ENCODE measurements at places on chromosomes 12 and 14.

- DNase-seq: no peak
These were observed 101.0 kb downstream of the FOXG1 start for GRCh38 chr14:28867571-28867970.

DNA sequence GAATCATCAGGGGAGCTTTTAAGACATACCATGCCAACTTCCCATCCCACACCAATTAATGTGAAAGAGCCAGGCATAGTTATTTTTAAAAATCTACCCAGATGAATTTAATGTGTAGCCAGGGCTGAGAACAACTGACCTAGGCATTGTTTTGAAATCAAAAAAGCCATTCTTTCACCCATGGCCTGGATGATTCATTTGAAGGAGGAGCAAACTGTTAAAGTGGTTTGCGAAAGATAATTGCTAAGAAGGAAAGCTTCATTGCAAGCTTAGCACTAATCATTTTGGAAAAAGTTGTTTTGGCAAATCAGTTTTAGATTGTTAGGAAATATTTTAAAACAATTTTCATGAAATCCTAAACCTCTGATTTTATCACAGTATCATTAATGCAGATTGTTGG lies 2.1 kb upstream of the GTSF1 start:
- no peak for DNase-seq

GRCh38 chr12:121467638-121468498 lies 68.0 kb downstream of the RNF34 start:
- no peak for DNase-seq

DNA sequence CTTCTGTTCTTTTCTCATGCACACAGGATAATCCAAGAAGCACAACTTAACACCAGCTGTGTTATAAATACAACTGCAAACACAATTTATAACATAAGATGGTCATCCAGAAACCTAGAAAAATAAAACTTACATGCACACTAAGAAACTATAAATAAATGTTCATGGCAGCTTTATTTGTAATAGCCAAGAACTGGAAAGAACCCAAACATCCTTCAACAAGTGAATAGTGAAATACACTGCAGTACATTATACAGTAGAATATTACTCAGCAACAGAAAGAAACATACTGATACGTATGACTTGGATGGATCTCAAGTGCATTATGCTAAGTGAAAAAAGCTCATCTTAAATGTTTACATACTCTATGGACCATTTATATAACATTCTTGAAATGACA lies 132.7 kb downstream of the SPTSSA start:
- no peak for DNase-seq

GRCh38 chr14:41062826-41063225 lies 543.9 kb upstream of the LRFN5 start:
- DNase-seq: no peak

- DNase-seq: no peak
These were observed 58.4 kb downstream of the DCAF5 start for GRCh38 chr14:69094481-69094880.

DNA sequence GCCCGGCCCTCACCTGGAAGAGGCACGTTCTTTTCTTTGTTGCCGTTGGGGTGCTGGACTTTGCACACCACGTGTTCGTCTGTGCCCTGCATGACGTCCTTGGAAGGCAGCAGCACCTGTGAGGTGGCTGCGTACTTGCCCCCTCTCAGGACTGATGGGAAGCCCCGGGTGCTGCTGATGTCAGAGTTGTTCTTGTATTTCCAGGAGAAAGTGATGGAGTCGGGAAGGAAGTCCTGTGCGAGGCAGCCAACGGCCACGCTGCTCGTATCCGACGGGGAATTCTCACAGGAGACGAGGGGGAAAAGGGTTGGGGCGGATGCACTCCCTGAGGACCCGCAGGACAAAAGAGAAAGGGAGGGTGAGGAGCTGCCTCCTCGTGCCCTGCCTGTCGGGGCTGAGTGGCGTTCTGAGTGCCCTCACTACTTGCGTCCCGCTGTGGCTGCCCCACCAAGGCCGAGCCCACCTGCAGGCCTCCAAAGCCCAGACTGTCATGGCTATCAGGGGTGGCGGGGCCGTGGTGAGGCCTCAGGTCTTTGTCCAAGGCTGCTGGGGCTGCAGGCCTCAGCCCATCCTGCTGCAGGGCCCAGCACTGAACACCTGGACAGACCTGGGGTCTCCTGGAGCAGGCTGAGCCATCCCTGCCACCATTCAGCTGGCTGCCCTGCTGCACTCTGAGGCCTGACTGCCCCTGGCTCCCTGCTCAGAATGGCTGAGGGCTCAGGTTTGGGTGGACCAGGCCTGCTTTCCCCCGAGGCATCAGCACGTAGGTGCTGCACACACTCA lies 329.7 kb downstream of the TMEM121 start:
- DNase-seq: no peak

- no peak for DNase-seq
These were observed 8.3 kb upstream of the STAC3 start for GRCh38 chr12:57258977-57259970.

DNA sequence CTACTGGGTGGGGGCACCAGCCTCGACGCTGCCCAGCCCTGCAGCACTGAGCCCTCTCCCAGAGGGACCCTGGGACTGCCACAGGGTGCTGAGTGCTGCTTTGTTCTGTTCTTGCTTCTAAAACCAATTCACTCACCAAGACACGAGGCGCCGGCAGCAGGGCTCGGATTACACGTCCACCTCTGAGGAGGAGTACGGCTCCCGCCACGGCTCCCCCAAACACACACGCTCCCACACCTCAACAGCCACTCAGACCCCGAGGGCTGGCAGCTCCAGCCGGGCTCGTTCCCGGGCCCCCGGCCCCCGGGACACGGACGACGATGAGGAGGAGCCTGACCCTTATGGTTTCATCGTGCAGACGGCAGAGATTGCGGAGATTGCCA lies 24.3 kb downstream of the CEP170B start:
- DNase-seq: peak; percentile 3

DNA sequence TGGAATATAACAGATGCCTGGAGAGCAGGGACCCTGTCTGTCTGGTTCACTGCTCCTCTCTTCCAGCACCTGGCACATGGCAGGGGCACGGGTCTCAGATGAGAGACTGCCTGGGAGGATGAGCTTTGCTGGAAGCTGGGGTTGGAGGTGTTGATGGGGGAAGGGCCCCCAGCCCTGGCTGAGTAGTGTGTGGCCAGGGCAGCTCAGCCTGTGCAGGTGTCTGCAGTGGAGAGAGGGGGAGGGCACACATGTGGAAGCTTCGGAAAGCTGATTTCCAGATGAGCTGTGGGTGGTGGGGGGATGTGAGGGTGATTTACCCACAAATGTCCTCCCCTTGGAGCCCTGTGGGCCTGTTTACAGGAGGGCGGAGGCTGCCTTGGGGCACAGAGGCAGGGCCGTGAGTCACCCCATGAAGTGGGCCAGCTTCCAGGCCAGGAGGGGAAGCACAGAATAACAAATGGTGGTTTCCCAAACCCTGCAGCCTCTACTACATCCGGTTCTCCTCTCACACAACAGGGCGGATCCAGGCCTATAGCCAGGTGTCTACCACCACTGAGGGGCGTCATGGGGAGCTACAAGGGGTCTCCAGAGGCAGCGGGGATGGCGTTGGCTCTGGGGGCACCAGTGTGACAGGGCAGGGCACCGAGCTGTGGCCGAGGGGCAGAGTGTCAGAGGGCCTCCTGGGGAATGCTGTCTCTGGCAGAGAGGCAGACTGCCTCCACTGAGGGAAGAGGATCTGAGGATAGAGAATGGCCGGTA lies 11.0 kb downstream of the KRT7 start:
- DNase-seq: peak; percentile 76

DNA sequence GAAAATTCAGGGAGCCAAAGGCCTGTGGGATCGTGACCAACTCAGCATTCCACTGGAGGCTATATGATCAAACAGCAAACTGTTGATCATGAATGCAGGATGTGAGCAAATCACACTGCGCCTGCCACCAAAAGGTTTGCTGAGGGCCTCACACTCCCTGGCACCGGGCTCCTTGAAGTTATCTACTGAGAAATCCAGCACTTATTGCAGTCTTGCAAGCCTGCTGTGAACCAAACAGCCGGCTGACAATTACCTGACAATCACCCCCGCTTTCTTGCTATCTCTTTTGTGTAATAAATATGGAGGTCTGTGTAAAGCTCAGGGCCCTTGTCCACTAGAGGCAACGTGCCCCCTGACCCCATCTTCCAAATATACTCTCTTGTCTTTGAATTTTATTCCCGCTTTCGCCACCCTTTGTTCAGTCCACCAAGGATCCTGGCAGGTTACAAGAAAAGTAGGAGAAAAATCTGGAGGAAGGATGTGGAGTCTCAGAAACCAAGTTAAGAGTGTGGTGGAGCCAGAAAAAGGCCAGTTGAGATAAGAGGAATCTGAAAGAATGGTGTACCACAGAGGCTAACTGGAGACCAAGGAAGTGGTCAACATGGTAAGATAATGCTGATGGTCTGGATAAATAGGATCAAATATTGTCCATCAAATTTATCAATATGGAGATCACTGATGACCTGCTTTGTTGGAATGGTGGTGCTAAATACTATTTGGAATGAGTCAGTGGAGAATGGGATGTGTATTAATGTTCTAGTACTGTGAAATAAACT lies 229.2 kb downstream of the ALX1 start:
- DNase-seq: no peak

DNA sequence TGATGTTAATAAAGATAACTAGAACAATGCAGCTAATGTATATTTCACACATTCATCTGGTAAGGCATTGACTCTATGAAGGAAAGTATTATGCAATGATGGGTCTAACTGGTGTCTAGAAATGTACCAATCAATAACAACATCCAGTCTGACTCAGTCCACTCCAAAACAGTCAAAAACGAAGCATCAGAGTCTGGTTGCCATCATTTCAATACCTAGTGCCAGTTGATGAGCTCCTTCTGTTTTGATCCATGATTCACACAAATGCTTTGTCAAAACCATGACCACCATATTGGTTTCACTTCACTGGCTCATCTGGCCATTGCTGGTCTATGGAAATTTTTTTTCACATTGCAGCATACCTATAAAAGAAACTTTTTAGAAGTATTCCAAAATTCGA lies 747.2 kb upstream of the TMEM132C start:
- DNase-seq: no peak

DNA sequence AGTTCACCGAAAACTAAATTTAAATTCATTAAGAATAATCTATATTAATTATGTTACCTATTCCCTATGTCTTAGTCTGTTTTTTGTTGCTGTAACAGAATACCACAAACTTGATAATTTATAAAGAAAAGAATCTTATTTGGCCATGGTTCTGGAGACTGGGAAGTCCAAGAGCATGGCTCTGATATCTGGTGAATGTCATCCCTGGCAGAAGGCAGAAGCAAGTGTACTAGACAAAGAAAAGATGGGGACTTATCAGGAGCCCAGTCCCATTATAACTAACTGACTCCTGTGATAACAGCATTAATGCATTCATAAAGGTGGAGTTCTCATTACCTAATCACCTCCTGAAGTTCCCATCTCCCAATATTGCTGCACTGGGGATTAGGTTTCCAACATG lies 33.3 kb upstream of the BCAT1 start:
- DNase-seq: no peak

GRCh38 chr12:106743270-106743988 lies 31.1 kb upstream of the RIC8B start:
- no peak for DNase-seq

DNA sequence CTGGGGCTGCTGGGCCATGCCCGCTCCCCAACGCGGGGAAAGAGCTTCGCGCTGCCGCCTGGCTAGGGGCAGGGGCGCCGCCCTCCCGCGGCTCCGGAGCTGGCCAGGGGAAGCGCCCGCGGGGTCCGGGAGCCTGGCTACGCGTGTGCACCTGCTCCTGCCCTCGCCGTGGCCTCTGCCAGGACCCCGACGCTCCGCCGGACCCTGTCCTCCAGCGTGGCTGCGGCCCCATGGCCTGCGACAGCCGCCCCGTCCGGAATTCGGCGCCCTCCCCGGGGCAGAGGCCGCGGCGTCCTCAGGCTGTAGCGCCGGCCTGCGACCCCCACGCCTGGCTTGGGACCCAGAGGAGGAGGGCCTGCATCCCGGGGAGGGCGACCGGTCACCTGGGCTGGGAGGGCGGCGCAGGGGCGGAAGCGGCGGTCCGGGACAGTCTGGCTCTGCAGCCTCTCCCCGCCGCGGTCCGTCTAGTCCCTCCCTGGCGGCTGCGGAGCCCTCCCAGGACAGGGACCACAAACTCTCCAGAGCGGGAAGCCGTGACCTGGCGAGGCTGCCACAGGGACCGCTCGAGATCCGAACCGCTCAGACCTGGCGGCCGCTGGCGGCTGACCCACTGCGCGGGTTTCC lies 85.6 kb downstream of the ALG10 start:
- DNase-seq: no peak

DNA sequence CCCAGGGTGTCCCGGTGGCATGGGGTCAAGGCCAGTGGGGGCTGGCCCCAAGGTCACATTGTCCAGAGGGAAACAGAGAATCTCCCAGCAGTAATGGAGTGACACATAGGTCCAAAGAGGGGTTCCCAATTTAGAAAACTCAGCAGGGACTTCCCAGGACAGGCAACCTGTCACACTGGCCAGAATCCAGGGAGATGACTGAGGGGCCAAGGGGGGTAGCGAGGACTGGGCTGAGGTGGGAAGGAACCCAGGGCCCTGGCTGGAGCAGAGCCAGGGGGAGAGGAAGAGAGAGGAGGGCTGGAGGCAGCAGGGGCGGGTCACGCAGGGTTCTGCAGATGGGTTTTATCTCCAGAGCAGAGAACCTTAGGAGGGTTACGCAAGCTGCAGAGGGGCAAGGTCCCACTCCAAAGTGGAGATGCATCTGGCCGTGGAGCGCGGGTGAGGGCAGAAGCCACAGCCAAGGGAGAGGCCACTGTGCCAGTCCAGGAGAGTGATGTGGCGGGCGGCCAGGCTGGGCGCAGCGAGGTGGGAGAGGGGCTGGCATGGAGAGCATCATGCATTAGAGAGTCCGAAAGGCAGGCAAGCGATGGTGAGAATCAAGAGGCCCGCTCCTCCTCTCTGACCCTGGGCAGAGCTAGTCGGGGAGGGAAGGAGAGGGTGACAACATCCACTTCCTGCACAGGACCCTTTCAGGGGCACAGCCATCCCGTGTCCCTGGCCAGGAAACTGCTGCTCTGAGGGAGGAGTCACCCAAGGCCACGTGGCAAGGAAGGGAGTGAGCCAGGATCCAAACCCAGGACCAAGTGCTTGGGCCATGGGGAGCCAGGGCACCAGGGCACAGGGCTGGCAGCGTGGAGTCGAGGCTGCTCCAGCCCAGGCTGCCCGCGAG lies 29.0 kb downstream of the NCOR2 start:
- DNase-seq: no peak

DNA sequence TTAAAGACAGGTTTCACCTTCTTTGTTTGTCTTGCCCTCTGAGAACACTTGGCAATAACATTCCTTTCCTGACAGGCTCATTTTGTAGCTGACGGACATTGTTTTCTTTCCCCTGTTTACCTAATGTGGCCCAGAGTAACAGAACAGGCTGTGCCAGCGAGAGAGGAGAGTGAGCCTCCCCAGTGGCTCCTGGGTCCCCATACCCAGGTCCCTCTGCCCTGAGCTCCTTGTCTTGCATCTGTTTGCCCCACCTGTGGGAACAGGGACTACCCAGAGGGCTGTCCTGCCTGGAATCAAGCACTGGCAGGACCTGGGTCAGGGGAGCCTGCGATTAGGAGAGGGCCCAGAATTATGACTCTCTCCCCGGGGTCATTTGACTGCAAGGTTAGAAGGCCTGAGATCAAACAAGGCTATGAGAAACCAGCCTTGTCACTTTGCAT lies 222.9 kb downstream of the ZFP36L1 start:
- DNase-seq: no peak
